ENCODE measurements at places on chromosomes 6 and 20.

DNA sequence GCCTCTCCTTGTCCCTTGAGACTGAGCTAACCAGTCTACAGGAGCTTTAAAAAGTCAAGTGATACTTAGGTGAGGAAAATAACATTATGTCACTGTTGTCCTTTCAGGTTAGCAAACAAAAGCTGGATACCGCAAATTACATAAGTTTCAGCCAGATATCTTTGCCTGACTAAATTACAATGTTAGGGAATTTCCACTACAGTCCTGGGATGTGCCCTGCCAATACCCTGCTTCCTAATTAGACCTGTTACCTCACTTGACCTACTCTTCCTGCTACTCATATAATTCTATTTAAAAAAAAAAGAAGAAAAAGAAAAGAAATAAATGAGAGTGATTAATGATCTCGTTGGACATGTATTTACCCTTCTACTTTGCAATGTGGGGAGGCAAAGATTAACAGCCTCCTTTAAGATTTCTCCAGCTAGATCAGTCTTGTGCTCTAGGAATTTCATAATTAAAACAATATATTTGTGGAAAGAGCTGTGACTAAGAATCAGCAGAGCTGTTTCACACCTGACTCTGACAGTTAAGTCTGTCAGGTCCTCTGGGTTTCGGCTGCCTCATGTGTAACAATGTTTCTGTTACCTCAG is 318.9 kb downstream of the HDGFL1 start:
- no peak for DNase-seq

DNA sequence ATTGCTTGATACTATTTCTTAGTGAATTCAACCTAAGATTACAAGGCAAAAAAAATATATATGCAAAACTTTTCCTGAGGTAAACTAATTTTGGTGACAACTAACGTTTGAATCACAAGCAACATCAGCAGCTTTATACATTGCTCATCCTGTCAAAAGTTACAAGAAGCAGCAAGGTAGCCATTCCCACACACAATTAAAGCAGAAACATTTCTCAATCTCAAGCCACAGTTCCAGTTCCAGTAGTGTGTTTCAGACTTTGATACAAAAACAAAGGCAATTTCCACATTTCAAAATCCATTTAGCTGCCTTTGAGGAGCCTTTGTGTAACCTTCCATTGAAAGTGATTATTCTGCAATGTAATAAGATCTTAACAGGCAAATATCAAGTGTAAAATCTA is 191.0 kb downstream of the WDR27 start:
- no peak for DNase-seq

DNA sequence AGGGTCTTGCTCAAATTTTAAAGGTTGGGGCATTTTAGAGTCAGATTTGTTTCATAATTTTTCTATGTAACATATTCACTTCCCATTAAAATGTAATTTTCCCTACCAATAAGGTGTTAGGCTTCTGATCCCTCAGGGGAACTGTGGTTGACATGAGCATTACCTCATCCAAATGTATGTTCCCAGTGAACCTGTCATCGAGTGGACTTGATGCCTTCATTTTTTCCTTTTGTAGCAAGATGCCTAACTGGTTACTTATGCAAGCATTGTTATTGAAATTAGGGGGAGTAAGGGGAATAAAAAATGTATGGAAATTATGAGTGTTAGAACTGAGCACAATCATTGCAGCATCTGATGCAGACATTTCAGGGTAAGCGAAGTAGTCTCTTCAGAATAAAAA is 360.5 kb downstream of the BCKDHB start:
- no peak for DNase-seq

GRCh38 chr20:22586645-22587310 is 2.4 kb upstream of the FOXA2 start:
- no peak for DNase-seq

GRCh38 chr20:23267909-23268308 is 82.7 kb upstream of the NXT1 start:
- DNase-seq = no peak

- DNase-seq = no peak
Observed at GRCh38 chr20:1060985-1061384, 57.4 kb upstream of the PSMF1 start.

GRCh38 chr6:49772285-49772684 is 14.8 kb downstream of the PGK2 start:
- no peak for DNase-seq

GRCh38 chr6:156114541-156114940 is 658.9 kb upstream of the NOX3 start:
- no peak for DNase-seq

DNA sequence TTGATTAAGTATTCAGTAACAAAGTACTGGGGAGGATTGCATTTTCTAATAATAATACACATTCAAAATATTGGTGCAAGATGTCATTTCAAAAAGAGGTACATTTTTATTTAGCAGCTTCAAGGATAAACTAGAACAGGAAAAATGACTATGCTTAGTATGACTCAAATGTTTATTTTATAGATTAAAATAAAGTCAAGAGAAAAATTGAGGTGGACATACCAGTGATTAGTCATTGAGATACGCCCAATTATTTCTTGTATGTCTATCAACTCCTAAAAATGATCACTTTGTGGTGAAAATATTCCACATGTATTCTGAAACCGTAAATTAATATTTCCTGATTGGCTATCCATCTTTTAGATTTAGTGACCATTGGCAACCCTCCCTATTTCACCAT is 96.7 kb downstream of the PHF3 start:
- DNase-seq = no peak

- no peak for DNase-seq
Observed at GRCh38 chr20:57622579-57623381, 2.6 kb upstream of the ZBP1 start.

DNA sequence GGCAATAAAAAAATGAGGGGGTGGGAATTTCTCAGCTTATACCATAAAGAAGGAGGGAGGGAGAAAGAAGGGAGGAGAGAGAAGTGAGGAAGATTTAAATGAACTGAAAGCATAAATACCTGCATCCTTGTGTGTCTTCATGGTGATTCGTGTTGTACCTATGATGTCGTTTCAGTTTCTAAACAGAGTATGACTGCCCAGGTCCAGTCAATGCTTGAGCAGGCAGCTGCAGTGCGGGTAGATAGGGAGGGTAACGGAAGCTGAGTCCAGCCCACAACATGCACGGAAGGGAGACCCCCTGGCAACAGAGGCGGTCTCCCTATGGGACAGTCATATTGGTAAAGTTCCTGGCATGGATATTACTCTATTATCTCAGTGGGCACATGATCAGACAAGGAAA is 184.5 kb downstream of the KIF16B start:
- no peak for DNase-seq

- DNase-seq = no peak
Observed at GRCh38 chr6:154154389-154154967, 115.4 kb downstream of the OPRM1 start.

- DNase-seq = no peak
Observed at GRCh38 chr20:8128291-8129060, 3.6 kb upstream of the PLCB1 start.

- no peak for DNase-seq
Observed at GRCh38 chr6:1267790-1268762, 43.8 kb upstream of the FOXQ1 start.

GRCh38 chr20:8413691-8414090 is 281.6 kb downstream of the PLCB1 start:
- DNase-seq = no peak

- DNase-seq = no peak
Observed at GRCh38 chr20:25534845-25535244, 50.5 kb downstream of the NINL start.

- DNase-seq = no peak
Observed at GRCh38 chr6:13081189-13081563, 247.2 kb downstream of the TBC1D7 start.

DNA sequence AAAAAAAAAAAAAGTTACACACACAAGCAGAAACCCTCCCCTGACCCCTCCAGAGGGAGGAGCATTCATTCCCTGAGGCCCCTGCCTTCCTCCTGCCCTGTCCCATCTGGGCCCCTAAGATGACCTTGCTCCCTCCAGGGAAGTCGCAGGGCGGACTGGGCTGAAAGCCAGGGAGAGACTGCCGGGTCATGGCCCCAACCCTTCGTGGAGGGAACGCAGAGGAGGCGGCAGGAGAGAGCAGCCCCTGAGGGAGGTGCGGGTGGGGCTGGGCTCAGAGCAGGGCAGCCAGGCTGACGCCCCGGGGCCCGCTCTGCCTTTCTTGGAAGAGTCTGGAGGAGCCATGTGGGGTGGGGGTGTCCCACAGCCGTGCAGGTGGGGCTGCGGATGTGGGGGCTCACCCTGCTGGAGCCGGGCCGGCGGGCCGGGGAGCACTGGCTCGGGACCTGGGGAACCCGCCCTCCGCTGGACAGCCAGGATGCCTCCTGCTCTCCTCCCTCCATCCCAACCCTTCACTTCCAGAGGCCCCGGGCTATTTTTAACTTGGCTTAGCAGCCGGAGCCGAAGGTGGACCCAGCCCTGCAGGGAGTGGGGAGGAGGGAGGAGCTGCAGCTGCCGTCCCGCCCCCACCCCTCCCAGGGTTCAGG is 15.0 kb upstream of the ABHD16B start:
- DNase-seq = no peak

DNA sequence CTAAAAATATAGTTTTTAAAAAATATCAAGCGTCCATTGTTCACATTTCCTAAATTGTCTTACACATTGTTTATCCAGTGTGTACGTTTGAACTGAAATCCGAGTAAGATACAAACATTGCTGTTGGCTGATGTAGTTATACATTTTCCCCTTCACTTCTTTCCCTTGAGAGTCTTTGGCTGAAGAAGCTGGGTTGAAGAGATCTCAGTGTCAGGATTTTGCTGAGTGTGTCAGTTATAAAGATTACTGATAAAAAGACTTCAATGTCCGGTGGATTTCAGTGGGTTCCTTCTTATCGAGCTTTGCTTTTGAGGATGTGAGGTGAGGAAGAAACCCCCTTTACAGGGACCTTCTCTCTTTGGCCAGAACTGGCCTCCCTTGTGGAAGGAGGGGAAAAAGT is 20.5 kb downstream of the RFPL4B start:
- DNase-seq = no peak

GRCh38 chr6:37381579-37381978 is 27.8 kb downstream of the RNF8 start:
- peak; percentile 4 for DNase-seq

- DNase-seq = no peak
Observed at GRCh38 chr6:169999367-169999766, 247.9 kb downstream of the ERMARD start.

DNA sequence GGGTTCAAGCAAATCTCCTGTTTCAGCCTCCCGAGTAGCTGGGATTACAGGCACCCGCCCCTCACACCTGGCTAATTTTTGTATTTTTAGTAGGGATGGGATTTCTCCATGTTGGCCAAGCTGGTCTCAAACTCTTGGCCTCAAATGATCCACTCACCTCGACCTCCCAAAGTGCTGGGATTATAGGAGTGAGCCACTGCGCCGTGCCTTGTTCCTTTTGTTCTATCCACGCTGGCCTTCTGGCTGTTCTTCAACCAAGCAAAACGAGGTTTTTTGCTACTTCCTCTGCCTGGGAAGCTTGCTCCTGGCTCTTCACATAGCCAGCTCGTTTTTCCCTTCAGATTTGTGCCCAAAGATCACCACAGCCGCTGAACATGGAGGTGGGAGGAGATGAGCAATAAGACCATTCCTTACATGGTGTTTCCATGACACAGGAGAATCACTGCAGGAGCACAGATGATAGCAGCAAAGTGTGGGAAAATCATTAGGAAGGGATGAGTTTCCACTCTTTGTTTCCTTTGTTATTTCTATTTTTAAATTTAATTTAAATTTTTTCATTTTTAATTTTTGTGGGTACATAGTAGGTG is 201.0 kb upstream of the ZNF217 start:
- peak; percentile 15 for DNase-seq

DNA sequence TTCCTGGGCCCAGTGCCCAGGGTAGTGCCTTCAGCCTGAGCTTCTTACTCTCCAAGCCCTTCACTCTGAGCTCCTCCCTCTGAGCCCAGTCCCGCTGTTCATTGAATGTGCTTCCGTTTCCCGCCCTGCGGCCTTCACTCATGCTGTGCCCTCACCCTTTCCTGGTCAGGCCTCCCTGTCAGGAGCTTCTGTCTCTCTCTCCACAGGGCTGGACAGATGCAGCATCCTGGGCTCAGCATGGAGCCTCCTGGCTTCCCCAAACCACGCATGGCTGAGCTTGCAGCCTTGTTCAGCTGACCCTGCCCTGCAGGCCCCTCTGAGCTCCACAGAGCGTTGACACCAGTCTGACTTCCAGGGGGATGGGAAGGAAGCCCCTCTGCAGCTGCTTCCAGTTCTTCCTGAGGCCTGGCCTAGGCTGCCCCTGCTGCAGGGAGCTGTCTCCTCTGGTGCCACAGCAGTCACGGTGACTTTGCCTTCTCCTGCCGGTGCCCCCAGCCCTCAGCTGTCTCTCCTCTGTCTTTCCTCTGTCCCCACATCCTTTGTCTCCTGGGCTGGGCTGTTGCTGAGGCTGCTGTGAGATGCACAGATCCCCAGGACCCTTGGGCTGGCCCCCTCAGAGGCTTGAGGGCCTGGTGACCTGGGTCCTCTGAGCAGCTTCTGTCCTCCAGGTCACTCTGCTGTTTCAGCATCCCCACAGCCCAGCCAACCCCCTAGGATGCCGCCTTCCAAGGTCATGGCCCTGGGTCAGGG is 7.9 kb upstream of the MYT1 start:
- no peak for DNase-seq

DNA sequence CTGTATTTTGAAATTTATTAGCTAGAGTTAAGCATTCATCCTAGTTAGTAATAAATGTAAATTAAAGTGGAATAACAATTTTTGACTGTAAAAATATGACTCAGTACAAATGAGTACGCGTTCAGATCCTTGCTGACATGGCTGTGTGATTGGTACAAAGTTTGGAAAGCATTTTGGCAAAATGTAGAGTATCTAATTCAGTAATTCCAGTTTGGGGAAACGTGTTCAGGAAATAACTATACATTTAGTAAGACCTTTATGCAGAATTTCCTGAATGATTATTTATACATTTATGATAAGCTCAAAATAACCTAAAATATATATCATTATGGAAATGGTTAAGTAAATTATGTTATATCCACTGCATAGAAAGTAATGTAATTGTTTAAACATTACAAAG is 8.0 kb downstream of the VTA1 start:
- DNase-seq = no peak
